ENCODE measurements at places on chromosomes 6 and 20.

- no peak for DNase-seq
Observed at GRCh38 chr6:146408583-146408982, 135.1 kb upstream of the RAB32 start.

GRCh38 chr6:9520417-9521151, 894.3 kb downstream of the TFAP2A start:
- no peak for DNase-seq

DNA sequence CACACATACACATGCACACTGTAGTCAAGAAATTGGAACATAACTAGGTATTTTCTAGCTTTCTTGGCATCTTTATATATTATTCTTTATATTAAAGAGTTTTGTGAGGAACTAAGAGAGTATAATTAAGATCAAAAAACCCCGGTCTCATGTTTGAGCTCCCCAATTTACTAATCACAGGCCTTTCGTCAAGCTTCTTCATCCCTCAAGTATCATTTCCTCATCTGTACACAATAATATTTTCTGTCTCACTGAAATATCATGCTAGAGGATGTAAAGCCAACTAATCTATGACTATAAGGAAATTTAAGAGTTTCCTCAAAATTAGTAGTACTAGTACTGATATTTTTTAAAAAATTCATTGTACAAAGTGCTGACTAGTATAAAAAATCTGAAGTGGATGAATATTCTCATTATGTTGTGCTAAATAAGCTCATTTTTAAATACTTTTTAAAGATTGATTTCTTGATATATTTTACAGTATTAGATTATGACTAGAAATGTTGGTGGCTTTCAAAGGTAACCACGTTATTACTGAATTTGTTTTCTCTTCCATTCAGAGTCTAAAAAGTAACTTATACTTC, 28.0 kb downstream of the PEX3 start:
- no peak for DNase-seq

- DNase-seq, result no peak
Observed at GRCh38 chr20:3701061-3701998, 11.1 kb downstream of the SIGLEC1 start.

- DNase-seq, result no peak
Observed at GRCh38 chr6:2432292-2432691, 186.9 kb upstream of the GMDS start.

- no peak for DNase-seq
Observed at GRCh38 chr6:66897576-66897975, 1190.5 kb upstream of the EYS start.

DNA sequence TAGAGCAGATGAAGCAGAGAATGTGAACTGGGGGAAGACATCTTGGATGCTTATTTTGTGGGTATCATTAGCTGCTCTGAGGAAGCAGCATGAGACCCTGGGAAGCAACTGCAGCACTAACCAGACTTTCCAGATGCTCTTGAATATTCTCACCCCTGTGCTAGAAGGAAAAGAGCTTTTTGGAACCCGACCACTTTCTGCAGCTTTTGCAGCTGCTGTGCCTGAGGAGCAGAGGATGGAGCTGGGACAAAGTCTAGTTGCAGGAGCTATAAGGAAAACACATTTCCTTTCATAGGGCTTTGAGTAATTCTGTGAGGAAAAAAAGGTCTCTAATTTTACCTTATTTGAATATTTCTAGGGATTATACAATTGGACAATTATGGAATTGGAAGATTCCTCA, 369.7 kb downstream of the CD109 start:
- DNase-seq, result no peak

GRCh38 chr6:166775923-166776220, 148.8 kb upstream of the RPS6KA2 start:
- DNase-seq, result no peak

- DNase-seq, result no peak
Observed at GRCh38 chr20:1083431-1084080, 34.8 kb upstream of the PSMF1 start.

DNA sequence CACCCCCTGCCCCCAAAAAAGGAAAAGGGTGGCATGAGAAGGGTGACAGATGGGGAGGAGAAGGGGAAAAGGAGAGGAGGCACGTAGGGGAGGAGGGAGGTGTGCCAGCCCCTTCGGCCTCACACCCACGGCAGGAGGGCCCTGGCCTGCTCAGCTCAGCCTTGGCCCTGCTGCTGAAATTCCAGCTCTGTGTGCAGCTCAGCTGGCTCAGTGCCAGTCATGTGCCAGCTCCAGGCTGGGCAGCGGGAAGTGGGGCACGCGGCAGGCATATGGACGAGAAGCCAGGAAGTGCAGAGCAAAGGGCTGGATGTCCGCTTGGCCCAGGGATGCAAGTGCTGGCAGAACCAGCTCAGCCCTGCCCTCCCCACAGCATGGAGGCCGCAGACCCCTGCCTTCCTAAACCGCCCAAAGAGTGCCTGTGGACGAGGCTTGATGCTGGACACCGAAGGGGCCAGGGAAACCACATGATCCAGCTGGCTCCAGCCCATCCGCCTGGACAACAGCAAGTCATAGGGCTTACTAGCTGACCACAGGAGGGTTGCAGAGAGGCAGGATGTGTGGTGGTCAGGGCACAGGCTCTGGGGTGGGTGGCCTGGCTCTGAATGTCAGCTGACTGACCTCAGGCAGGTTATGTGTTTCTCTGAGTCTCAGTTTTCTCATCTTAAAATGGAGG, 60.2 kb downstream of the NOL4L start:
- peak; percentile 85 for DNase-seq

GRCh38 chr20:24732076-24732475, 217.0 kb upstream of the CST7 start:
- no peak for DNase-seq

DNA sequence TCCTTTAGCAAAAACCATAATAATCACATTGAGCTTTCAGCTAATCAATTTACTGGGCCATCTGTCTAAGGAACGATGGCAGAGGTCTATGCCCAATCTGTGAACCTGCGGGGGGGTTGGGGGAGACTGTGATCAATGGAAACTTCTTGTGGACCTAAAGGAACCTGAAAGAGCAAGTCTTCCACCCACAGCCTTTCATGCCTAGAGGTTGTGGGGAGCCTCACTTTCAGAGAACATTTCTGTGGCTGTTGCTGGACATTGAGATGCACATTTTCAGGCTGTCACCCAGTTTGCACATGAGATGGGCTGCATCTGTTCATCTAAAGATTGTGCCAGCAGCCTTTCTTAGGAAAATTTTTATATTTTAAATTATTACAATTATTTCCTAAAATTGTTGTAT, 310.0 kb upstream of the SPTLC3 start:
- no peak for DNase-seq

GRCh38 chr6:142489722-142490610, 188.2 kb downstream of the ADGRG6 start:
- no peak for DNase-seq

DNA sequence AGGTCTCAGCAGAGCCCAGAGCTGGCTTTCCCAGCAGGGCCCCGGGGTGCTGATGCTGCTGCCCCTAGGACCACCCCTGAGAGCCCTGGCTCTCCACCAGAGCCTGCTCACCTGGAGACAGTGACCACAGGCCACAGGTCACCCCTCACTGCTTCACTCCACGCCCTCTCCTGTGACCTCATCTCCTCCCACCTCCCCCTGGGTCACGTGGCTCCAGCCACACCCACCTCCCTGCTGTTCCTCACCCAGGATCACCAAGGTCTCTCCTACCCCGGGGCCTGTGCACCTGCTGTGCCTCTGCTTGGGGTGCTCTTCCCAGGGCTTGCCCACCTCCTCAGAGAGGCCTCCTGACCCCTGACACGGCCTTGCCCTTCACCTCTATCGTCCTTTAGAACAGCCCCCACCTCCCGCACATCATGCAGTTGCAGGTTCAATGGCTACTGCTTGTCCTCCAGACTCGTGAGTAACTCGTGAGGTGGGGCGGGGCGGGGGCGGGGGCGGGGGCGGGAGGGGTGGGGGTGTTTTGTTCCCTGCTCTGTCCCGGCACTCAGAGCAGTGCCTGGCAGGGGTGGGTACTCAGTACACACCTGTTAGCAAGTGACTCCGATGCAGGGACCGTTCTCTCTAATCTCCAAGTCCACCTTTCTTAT, 468.0 kb downstream of the PREX1 start:
- no peak for DNase-seq

- no peak for DNase-seq
Observed at GRCh38 chr6:82910820-82911219, 154.8 kb downstream of the UBE3D start.
